Caco-2 (cell line): ENCODE measurements at places on chromosomes 2 and 18. TPM values are rescaled to one million over a fixed set of nuclear protein-coding genes. Genes with fewer than 3 reads are reported as not detected.

Gene SLC40A1
- total RNA-seq = 78.1 and 109 TPM in 2 replicates

Gene PLCL1
- 1.6 TPM in 2 replicates for total RNA-seq

Gene MYO5B
- total RNA-seq = 28.3 and 28.6 TPM in 2 replicates

Gene LRRC30
- total RNA-seq = not detected in 2 replicates

Gene ADCYAP1
- not detected in 2 replicates for total RNA-seq

Gene CCDC141
- 11.5 and 16.6 TPM in 2 replicates for total RNA-seq

Gene HRH4
- not detected in 2 replicates for total RNA-seq

Gene EFEMP1
- total RNA-seq = not detected in 2 replicates

GRCh38 chr2:47510745-47511144 is 107.8 kb downstream of the MSH2 start:
- DNase-seq = no peak

DNA sequence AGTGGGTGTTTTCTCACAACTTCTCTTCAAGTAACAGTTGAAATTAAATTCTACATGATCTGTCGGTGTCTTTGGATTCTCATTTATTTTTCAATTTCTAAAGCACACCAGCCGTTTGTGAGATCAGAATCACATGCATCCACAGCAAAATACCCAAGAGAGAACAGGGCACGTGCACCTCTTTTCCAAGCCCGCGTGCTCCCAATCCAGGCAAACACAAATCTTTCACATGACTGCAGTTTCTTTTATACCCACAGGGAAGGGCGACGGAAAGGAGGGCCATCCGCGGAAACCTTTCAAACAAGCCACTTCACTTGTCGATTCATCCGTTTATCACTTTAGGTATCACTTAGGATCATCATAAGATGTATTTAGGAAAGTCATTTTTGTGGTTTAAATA is 13.0 kb upstream of the DAPL1 start:
- no peak for DNase-seq

- DNase-seq = no peak
Observed at GRCh38 chr2:73359915-73360697, 25.5 kb upstream of the ALMS1 start.

- DNase-seq = no peak
Observed at GRCh38 chr2:71506222-71507153, 53.1 kb downstream of the DYSF start.

DNA sequence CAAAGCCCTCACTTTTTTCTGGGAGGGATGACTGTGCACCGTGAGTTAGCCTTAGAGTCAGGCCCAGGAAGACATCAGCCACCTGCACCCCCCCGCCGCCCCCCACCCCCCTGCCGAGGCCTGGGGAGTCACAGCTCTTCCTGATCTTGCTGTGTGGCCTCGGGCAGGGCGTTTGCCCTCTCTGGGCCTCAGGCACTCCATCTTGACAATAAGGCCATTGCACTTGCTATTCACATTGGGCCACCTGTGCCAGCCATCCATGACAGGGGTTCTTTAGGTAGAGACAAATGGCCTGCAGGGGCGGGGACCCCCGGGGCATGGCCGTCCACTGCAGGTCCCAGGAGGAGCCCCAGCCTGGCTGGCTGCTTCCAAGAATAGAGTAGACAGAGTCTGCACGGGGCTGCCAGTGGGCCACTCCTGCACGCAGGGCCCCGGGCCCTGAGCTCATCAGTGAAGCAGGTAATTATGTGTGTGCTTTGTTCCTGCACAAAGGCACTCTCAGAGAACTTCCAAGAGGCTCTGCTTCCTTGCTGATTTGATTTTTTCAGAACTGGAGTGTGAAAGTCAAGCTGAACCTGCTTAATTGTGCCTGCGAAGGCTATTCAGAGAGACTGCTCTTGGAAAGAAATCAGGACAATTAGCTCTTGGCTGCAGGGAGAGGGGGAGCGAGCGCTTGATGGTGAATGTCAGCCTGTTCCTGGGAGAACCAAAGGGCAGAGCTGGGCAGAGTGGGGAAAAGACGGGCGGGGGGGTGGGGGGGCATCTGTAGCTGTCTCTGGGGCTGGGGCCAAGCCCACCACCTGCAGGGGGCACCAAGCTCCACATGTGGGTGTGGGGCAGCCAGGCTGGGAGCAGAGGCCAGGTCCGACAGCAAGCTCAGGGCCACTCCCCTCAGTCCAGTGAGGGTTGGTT is 40.3 kb downstream of the RRM2 start:
- no peak for DNase-seq

GRCh38 chr18:48875942-48876511 is 74.7 kb downstream of the SMAD7 start:
- DNase-seq = peak; percentile 44

GRCh38 chr18:50334546-50335152 is 40.2 kb upstream of the SKA1 start:
- DNase-seq = no peak

GRCh38 chr2:147331790-147332419 is 512.9 kb upstream of the ACVR2A start:
- DNase-seq = peak; percentile 44

DNA sequence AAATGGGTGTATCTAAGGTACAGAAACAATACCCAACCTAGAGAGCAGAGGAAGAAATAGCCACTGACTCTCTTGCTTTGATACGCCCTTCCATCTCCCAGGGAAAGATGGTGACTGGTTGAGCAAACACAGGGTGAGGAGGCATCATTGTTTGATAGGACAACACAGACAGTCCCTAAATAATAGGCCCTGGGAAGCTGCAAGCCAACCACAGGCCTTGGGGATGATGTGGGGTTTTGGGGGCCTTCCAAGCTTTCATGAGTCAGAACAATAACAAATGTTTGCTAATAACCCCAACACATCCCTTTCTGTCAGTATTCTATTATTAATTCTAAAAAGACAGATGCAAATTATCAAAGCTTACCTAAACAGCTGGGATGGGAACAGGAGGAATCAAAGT is 9.8 kb downstream of the LGALSL start:
- no peak for DNase-seq

DNA sequence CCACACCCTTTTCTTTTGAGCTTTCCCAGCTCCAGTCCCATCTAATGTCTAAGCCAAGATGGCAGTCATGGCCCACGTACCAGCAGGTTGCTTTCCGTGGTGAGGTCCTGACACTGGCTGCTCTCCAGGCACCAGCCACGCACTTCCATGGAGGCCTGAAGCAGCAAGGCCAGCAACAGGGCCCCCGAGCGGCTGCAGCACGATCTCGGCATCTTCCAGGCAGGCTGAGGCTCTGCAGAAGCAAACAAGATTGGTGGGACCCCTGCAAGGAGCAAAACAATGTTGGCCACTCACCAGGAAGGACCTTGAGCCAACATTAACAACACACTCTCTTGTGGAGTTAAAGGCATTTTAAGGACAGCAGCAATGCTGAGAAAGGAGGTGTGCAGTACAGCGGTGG is 3.8 kb downstream of the POMC start:
- no peak for DNase-seq
